ENCODE measurements at places on chromosomes 6 and 20.

GRCh38 chr6:23952245-23952644, 173.8 kb upstream of the NRSN1 start:
- no peak for DNase-seq

- DNase-seq = peak; percentile 52
Measured at GRCh38 chr6:45378334-45378926, 696 bp upstream of the SUPT3H start.

DNA sequence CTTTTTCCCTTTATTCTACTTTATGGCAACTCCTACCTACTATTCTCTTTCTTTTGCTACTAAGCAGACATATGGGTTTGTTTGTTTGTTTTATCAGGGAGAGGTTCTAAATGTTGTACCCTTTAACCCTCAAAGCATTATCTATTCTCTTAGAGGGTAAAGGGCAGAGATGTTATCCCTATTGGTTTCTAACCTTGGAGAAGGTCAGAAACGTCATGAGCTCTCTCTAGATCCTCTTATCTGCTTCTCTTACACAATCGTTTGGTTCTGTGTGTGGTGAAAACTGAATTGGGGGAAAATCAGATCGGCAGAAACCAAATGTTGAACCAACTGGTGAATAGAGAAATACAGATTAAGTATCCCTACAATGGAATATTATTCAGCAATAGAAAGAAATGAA, 6.4 kb upstream of the MPC1 start:
- no peak for DNase-seq

- no peak for DNase-seq
Measured at GRCh38 chr6:6591778-6592465, 3.4 kb downstream of the LY86 start.

GRCh38 chr6:123745895-123746294, 57.8 kb upstream of the NKAIN2 start:
- no peak for DNase-seq

GRCh38 chr20:42795111-42795695, 394.5 kb downstream of the PTPRT start:
- no peak for DNase-seq

DNA sequence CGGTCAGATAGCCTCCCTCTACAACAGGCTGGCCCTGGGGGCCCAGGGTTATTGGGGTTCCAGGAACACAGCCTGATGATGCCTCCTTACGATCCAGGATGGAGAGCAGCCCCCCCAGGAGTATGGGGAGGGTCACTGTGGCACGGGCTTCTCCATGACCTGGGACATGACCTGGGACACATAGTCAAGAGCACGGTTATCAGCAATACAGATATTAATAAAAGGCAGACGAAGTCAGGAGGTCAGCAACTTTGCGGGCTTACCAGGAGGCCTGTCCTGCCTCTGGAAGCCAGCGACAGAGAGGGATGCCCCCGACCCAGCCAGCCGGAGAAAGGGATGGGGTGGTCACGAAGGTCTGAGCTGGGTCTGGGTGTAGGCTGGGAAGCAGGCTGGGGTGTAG, 795 bp downstream of the MMP24OS start:
- no peak for DNase-seq

DNA sequence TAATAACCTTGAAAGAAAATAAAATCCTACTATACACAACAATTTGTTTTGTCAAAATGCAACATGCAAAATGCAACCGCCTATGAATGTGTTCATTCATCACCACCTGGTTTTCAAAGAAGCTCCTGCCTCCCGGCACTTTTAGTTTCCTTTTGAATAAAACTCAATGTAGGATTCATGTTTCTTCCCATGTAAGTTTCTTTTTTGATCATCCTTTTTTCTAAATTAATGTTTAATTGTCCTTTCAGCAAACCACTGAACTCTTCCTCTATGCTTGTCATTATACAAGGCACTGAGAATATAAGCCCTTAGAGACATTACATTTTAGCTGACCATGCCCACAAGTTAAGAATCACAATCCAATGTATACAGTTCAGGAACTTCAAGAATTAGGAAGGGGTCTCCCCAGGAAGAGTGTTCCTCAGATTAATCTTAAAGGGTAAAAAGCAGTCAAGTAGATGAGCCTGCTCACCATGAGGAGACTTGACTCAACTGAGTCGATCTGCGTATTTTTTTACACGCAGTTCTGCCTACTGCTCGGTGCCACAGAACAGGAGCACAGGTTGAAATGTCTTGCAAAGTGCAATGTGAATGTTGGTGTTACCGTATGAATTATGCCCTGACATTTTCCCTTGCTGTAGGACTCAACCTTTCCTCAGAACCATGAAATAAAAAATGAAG, 7.2 kb upstream of the THEMIS start:
- no peak for DNase-seq

DNA sequence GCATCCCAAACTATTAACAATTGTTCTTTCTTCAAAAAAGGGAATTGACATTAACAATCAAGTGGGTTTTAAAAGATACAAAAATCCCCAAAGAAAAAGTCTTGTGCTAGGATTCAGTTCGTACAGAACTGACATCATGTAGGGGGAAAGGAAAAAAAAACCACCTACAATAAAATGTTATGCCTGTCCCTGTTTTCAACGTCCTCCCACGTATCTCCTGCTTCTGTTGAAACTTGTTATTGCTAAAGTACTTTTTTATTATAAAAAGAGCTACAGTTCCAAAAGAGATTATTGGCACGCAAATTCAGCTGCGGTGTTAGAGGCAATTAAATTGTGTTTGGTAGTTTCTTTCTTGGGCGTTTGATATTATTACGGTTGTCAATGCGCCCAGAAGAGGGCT, 102.8 kb upstream of the PHACTR1 start:
- no peak for DNase-seq

All from NCI-H1694 (cell line).